Stimulated activated CD8-positive, alpha-beta memory T cell treated with anti-CD3 and anti-CD28 coated beads, Interleukin-12 subunit alpha, Interleukin-12 subunit beta, amount 100 ng/mL, for 4 hours (primary cell): ENCODE measurements at places on chromosomes 3 and 15.

GRCh38 chr15:40392986-40393948 is 10.7 kb downstream of the KNSTRN start:
- DNase-seq = no peak

GRCh38 chr3:73504239-73504638 is 120.5 kb downstream of the PDZRN3 start:
- no peak for DNase-seq

- no peak for DNase-seq
Measured at GRCh38 chr3:25817107-25817506, 27.2 kb downstream of the OXSM start.

DNA sequence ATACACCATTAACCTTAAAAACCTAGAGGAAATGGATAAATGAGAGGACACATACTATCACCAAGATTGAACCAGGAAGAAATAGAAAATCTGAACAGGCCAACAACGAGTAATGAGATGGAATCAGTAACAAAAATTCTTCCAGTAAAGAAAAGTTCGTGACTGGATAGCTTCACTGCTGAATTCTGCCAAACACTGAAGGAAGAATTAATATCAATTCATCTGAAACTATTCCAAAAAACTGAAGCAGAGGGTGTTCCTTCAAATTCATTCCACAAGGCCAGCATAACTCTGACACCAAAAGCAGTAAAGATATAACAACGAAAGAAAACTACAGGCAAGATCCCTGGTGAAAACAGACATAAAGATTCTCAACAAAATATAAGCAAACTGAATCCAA is 195.8 kb upstream of the GPR149 start:
- no peak for DNase-seq

- no peak for DNase-seq
Measured at GRCh38 chr3:20064387-20064786, 24.1 kb downstream of the KAT2B start.

DNA sequence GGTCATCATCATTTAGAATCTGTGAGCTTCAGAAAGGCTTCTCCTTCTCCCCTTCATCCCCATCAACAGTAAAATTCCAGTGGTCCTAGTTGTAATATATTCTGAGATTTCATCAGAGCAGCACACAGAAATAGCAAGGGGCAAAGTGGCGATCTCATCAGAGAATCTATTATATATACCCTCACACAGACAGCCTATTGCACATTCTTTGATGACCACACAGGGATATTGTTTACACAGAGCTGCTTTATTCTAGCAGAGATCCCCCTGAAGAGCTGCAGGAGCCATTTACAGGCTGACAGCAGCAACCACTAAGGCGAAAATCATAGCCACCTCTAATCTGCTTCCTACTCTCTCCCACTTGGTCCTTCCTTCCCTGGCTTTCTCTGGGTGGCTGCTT is 42.0 kb upstream of the CRBN start:
- DNase-seq = no peak

GRCh38 chr15:93146601-93147000 is 57.6 kb upstream of the RGMA start:
- DNase-seq = no peak

- no peak for DNase-seq
Measured at GRCh38 chr15:83889995-83890394, 236.1 kb downstream of the ADAMTSL3 start.

GRCh38 chr15:69783211-69783610 is 314.5 kb downstream of the TLE3 start:
- DNase-seq = no peak

DNA sequence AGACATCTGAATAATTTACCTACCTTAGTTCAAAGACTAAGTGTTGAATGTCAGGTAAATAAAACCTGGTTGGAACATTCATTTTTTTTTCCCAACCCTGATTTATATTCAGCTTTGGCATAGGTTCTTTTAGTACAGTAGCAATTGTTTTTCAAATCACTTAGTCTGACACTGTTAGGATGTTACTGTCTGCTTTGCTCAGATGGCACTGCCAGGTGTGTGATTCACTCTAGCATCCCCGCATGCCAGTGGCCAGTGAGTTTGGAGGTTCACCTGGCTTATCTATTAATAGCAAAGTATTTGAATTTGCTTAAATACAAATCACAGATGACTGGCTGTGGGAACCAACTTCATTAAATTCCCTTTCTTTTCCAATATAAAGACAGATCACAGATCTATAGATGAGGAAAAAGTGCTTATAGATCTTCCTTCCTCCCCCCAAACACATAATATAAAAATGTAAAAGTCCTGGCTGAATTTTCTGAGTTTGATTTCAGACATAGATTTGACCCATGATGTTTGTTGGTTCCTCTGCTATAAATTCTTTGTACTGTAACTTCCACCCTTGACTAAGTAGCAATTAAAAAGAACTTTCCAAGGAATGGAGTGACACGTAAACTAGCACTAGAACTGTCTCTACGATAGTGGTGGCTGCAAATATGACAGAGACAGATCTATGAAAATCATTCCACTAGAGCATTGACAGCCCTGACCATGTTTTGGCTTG is 3.9 kb downstream of the THBS1 start:
- no peak for DNase-seq

DNA sequence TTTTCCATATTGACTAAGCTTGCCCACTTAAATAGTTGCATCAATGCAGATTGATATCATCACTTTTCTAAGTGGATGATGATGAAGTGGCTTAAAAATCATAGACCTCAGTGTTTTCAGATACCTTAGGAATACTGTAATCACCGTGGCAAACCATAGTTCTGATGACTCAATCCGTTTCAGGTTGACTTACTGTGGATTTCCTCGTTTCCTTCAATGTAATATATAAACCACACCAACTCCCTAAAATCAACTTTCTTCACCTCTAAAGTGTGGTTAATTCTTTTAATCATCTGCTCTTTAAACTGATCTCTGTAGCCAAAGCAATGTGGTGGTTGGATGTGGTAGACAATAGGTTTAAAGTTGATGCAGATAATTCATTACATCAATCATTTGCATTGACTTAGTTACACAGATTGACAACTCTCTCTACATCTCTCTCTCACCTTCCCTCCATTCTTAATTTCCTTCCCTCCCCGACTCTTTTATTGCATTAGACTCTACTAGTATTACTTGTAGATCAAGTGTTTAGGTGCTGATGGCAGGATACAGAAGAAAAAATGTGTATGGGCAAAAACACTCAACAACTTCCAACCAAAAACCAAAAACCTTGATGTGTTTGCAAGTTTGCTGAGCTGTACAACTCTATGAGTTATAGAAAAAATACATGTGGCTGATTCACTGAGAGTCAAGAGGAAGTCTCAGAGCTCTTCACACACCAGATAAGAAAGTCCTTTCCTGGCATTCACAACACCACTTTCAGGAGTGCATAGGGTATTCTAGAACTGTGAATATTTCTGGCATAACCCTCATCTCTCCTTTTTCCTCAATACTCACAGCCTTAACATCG is 243.5 kb downstream of the NFKBIZ start:
- no peak for DNase-seq
